ENCODE measurements at places on chromosomes 11 and 22.

GRCh38 chr11:69896250-69896649, 77.0 kb upstream of the FGF3 start:
- DNase-seq, result no peak

DNA sequence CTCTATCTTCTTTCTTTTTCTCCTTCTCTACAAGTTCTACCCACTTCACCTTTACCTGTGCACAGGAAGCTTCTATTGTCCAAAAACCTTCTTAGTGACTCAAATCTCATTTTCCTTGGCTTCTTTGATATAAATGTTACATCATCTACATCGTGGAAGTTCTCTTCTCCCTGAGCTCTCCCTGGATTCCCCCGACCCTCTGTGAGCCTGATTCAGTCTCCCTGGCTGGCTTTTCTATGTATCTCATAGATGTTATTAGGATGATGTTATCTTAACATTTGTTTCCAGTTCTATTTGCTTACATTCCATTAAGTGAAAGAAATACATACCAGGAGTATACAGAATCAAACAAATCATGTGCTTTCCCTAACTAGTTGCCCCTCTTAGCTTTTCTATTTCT, 235.8 kb upstream of the PITPNB start:
- no peak for DNase-seq

GRCh38 chr11:29261831-29262230, 755.0 kb downstream of the KCNA4 start:
- DNase-seq, result no peak

DNA sequence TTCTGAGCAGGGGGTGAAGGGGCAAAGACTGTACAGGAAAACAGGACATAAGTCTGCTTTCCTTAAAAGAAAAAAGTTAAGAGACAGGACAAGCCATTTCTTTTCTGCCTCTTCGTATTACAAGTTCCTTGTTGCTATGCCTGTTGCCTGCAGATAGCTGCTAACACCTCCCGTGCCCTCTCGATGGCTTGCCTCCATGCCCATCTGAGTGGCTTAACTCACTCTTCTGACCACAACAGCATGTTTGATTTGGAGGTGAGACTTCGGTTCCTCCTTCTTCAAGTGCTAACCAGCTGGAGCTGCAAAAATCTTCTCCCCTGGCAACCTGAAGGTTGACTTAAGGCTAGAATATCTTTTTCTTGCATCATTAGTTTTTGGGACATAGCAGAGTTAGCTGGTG, 103.1 kb downstream of the PRR5L start:
- DNase-seq, result no peak

DNA sequence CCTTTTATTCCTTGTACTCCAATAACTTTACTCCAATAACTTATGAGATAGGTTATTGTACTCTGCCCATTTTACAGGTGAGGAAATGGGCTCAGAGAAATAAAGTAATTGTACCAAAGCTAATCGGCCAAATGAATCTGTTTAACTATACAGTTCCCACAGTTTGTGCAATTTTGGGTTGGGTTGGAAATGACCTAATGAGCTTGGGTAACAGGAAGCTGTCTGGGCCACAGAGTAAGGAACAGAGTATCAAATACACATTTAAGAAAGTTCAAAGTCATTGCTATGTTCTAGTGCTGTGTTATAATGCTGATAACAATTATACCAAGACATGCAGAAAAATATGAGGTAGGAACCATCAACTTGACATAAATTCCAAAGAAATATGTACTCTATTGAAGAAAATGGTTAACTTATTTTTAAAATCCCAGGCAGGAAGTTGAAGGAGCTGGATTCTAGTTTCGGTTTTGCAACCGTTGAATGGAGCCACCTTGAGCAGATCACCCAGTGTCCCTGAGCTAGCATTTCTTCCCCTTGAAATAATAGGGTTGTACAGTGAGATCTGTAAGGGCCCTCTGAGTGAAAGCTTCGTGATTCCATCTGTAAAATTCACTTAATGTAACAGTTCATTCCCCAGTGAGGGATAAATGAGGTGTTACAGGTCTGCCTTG, 360.9 kb upstream of the NARS2 start:
- no peak for DNase-seq

DNA sequence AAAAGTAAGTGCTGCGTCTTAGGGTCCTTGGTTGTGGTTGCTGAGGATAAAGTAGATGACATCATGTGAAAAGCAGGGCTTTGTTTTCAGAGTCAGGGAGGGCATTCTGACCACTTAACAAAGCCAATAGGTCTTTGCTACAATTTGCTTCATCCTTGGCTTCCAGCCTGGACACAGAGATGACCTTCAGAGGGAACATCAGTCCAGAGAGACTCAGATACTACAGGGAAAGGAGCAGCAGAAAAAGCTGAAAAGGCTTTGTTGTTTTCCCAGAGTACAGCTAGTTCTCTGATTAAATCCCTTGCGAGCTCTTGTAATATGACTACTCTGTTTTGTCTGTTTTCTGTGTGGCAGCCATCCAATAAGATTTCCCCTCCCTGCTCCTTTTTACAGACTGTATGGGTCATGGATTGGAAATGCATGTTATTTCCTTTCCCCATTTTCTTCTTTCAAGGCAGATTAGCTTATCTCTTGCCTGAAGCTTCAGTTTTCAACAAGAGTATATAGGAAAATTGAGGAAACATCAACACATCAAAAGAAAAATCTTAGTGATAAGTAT, 31.9 kb downstream of the ATG13 start:
- DNase-seq, result no peak

- no peak for DNase-seq
Observed at GRCh38 chr11:26987731-26988130, 6.2 kb upstream of the FIBIN start.

DNA sequence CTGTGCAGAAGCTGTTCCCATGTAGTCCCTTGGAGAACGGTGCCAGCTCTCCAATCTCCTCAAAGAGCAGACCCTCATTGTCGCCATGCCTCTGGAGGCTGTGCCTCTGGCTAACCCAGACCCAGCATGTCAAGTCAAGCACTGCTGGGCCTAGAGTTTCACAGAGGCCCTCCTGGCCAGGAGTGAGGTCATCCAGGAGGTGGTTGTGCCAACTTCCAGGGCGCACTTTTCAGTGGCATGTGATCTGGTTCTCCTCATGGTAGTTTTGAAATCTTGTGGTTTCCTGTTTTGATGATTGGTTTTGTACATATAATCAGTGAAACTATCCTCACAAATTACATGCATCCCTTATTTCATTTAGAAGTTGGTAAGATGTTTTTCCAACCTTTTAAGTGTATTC, 78.9 kb downstream of the PPFIBP2 start:
- DNase-seq, result no peak

DNA sequence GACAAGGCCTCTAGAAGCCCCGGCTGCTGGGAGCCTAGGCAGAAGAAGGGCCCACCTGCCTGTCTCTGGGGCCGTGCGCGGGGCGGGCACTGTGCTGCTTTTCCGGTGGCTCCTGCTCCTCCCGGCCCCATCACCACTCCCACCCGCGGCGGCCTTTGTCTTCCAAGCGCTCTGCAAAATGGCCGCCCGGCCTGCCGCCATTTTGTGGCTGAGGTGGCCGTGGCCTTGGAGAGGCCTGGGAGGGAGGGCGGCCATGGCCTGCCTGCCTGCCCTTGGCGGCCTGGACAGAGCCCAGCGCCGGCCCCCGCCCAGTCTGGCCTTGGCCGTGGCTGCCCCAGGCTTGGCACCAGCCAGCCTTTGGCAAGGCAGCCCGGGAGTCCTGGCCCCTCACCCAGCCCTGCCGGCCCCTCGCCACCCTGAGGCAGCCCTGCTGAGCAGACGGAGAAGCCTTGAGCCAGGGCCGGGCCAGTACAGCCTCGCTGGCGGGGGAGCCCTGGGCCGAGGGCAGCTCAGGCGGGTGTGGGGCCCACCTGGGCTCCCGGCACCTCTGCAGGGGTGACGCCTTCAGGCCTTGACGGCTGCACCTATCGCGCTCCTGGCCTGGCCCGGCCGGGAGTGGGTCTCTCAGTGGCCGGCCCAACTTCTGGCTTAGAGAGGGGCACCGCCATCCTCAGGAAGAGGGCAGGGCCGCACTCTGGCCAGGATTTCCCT, 46.0 kb upstream of the PPARA start:
- no peak for DNase-seq

GRCh38 chr11:86103808-86104207, 34.9 kb upstream of the PICALM start:
- DNase-seq, result no peak

- no peak for DNase-seq
Observed at GRCh38 chr11:128832121-128832497, 35.0 kb downstream of the KCNJ1 start.

GRCh38 chr22:46070215-46070802, 80.0 kb upstream of the PPARA start:
- DNase-seq, result no peak

DNA sequence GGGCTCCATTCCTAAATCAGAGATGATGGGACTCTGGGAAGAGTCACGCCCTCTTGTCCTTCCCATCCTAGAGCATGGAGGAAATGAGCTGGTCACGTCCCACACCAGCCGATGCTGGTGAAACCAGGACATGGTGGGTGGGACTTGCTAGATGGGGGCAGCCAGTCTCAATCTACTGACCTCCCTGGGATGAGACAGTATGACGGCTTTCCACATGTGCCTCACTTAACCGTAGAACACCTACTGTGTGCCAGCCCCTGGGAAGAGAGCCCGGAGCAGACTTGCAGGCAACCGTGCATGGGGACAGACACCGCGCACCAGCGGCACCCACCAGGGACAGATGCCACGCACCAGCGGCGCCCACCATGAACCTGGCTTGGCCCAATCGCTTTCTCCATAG, 3.8 kb downstream of the OSBPL5 start:
- no peak for DNase-seq

DNA sequence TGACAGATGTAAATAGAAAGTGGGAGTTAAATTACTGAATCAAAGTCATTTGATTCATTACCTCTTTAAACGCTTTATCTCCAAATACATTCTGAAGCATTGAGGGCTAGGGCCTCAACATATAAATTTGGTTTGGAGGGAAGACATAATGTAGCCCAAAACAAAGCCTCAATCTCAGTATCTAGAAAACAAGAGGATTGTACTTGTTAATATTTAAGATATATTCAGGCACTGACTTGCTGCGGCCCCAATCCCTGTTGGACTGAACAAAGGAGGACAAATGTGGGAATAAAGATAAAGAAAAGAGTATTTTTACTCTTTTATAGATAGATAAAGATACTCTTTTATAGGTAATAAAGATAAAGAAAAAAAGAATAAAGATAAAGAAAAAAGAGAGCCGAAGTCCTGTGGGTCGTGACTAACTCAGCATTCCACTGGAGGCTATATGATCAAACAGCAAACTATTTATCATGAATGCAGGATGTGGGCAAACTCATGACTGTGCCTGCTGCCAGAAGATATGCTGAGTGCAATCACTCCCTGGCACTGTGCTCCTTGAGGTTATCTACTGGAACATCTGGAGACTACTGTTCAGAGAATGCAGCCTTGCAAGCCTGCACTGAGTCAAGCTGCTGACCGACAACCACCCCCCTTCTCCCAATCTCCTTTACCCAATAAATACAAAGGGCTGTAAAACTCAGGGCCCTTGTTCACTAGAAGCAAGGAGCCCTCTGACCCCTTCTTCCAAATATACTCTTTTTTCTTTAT, 6.9 kb downstream of the OR10V1 start:
- no peak for DNase-seq

GRCh38 chr11:12642806-12643428, 31.3 kb upstream of the TEAD1 start:
- DNase-seq, result no peak

GRCh38 chr22:27554106-27554811, 247.3 kb downstream of the MN1 start:
- DNase-seq, result no peak

GRCh38 chr22:31126869-31127175, 4.1 kb downstream of the INPP5J start:
- no peak for DNase-seq

DNA sequence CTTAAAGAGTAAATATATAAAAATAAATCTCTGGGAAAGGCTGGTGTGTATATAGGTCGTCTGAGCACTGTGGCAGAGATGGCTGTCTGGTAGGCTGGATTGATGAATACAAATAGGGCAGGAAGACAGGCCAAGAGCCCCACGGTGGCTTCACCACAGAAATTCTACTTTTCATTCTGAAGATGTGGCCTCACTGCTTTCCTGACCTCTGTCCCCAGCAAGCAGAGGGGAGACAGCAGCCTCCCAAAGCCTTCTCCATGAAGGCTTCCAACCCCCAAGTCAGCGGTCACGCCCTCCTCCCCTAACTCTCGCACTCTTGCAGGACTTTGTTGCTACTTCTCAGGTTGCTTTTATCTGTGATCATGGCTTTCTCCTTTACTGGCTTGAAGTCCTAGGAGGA, 10.6 kb upstream of the KCNJ1 start:
- DNase-seq, result no peak

DNA sequence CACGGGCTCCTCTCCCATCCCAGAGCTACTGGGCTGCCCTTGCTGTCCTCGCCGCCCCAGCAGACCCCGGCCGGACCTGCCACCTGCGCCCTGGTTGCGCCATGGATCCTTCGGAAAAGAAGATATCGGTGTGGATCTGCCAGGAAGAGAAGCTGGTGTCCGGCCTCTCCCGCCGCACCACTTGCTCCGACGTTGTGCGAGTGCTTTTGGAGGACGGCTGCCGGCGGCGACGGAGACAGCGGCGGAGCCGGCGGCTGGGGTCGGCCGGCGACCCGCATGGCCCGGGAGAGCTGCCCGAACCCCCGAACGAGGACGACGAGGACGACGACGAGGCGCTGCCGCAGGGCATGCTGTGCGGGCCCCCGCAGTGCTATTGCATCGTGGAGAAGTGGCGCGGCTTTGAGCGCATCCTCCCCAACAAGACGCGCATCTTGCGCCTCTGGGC, 382 bp downstream of the RASSF10 start:
- no peak for DNase-seq

GRCh38 chr11:17463546-17464174, 13.0 kb downstream of the ABCC8 start:
- no peak for DNase-seq

GRCh38 chr11:67483831-67484665, 1.2 kb downstream of the AIP start:
- DNase-seq, result no peak

DNA sequence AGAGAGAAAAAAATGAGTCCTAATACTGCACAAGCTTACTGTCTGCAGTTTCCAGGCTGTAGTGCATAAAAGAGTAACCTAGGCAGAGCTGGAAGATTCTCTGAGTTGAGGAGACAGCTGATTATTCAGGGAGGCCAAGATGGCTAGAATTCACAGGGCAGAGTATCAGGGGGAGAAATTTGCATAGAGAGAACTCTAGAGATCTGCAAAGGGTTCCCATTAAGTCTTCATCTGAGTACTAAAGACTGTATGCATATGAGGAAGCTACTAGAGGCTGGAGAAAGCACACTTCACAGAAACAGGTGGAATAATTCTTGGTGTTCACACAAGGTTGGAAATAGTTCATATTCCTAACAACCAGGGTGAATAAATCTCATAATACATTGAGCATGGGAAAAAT, 66.6 kb upstream of the RRAS2 start:
- no peak for DNase-seq

GRCh38 chr11:110379936-110380335, 49.8 kb upstream of the FDX1 start:
- no peak for DNase-seq
